ENCODE measurements at places on chromosomes 1 and 21. TPM values are rescaled to one million over a fixed set of nuclear protein-coding genes. Genes with fewer than 3 reads are reported as not detected.

The MAP3K21 gene
- total RNA-seq: 0.59 TPM

The CAMK2N1 gene
- 0.91 TPM for total RNA-seq

The AGL gene
- 12.8 TPM for total RNA-seq

The F3 gene
- 0.30 TPM for total RNA-seq

The OR10R2 gene
- not detected for total RNA-seq

The KRTAP21-1 gene
- total RNA-seq: not detected

The GUCA2A gene
- not detected for total RNA-seq

The ADGRL4 gene
- total RNA-seq: not detected

The FPGT gene
- 10.1 TPM for total RNA-seq

The TMEM125 gene
- total RNA-seq: not detected

The DIRAS3 gene
- total RNA-seq: not detected

The CD1E gene
- total RNA-seq: not detected

The ARMH1 gene
- 93.6 TPM for total RNA-seq

The KCNT2 gene
- total RNA-seq: not detected

The SLC9C2 gene
- total RNA-seq: not detected

The FCRLB gene
- 0.59 TPM for total RNA-seq

All from T-helper 2 cell treated with Interferon-gamma antibody and Interleukin-4, amounts not matched to agents 100 ng/mL and 5 ng/mL, for 36 hours (primary cell).